Caki2 (cell line): ENCODE measurements at places on chromosomes 1 and 21. TPM values are rescaled to one million over a fixed set of nuclear protein-coding genes. Genes with fewer than 3 reads are reported as not detected.

IL19 gene
- total RNA-seq = not detected in 2 replicates

DNA sequence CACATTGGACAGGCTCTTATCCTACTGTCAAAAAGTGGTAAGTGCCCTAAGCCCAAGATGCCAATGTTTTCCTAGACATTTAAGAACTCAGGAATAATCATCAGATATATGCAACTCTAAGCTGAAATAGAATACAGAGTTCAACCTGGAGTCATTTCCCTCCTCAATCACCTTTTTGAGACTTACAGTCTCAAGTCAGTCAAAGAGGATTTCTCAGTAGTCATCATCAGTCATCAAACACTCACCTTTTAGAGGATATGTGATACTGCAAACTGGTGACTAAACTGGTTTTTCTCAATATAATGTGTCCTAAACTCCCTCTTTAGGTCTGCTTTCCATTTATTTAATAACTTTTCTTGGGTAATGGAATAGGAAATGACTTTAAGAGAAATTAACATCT lies 145.3 kb upstream of the ADAMTS5 start:
- DNase-seq = peak; percentile 31

DNA sequence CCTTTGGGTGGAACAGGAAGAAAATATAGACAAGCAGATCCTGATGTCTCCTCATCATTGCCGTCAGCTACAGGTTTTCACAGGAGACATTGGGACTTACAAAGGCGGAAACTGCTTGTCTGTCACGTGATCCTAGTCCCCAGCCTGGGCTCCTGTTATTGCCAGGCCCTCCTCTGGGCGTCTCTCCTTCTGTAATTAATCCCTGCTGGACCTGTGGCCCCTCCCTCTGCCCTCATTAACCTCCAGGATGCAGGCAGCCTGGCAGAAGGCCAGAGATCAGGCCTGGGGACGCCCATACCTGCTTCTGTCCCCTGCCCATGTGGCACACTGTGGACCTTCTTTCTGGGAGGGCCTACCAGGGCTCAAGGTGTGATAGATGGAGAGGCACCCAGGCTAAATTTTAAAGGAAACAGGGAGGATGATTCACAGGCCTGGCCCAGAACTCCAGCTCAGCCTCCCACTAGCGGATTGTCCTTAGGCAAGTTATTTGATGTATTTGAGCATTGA lies 2.4 kb downstream of the S100A5 start:
- no peak for DNase-seq

DNA sequence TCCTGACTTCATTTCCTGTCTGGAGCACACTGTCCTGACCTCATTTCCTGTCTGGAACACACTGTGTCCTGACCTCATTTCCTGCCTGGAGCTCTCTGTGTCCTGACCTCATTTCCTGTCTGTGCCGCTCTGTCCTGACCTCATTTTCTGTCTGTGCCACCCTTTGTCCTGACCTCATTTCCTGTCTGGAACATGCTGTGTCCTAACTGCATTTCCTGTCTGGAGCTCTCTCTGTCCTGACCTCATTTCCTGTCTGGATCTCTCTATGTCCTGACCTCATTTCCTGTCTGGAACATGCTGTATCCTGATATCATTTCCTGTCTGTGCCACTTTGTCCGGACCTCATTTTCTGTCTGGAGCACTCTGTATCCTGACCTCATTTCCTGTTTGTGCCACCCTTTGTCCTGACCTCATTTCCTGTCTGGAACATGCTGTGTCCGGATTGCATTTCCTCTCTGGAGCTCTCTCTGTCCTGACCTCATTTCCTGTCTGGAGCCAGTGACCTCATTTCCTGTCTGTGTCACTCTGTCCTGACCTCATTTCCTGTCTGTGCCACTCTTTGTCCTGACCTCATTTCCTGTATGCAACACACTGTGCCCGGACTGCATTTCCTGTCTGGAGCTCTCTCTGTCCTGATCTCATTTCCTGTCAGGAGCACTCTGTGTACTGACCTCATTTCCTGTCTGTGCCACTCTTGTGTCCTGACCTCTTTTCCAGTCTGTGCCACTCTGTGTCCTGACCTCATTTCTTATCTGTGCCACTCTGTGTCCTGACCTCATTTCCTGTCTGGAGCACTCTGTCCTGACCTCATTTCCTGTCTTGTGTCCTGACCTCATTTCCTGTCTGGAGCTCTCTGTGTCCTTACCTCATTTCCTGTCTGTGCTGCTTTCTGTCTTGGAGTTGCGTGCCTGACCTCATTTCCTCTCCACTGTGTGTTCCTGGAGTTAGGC lies 27.6 kb downstream of the SKI start:
- peak; percentile 56 for DNase-seq

DNA sequence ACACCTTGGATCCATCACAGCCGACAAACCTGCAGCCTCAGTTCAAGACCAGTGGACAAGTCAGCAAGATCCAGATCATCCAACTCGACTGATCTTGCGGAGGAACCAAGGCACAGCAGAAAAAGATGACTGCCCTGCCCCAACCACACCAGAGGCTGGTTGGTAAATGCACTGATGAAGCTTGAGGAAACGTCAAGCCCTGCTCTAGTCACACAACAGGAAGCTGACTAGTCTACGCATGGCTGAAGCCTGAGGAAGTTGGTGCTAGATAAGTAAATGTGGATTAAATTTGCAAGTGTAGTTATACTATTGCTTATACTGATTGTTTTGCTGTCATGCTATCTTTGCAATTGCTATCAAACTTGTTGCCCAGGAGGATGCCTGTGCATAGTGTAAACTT lies 89.0 kb downstream of the LIPI start:
- no peak for DNase-seq

DNA sequence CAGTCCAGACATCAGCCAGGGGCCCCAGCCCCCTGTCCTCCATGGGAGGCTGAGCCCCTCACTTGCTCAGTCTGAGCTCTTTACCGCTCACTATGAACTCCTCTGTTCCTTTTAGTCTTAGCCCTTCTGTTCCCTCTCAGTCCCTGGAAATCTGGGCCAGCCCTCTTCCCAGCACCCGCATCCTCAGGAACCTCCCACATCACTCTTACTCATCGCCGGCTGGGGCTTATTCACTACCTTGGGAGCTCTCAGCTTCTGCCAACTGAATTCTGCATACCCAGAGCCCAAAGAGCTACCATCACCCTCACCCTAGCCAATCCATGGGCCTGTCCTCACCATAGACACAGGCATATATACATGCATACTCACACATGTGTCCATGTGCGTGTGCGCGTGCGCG lies 11.5 kb downstream of the KNCN start:
- no peak for DNase-seq

SPRR4 gene
- not detected in 2 replicates for total RNA-seq
